ENCODE measurements at places on chromosomes 4 and X.

- DNase-seq: no peak
Observed at GRCh38 chrX:47226071-47226470, 6.7 kb upstream of the USP11 start.

DNA sequence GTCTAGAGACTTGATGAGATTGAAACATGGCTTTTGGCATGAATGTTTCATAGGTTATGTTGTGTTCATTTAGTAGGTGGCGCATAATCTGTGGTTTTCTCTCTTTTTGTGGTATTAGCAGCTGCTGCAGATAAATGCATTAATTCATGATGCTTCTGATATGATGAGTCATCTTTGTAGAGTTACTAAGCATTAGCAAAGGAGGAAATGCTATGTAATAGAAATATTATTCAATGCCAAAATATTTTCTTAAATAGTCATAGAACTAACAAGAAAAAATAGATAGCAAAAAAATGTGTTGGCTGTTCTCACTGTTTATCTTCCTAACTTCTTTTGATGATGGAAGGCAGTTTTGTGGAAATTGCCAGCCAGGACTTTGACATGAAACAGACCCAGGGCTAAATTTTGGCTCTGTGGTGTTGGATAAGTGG, 3.6 kb downstream of the ZXDB start:
- DNase-seq: no peak

- no peak for DNase-seq
Observed at GRCh38 chr4:84126061-84126787, 372.9 kb downstream of the NKX6-1 start.

DNA sequence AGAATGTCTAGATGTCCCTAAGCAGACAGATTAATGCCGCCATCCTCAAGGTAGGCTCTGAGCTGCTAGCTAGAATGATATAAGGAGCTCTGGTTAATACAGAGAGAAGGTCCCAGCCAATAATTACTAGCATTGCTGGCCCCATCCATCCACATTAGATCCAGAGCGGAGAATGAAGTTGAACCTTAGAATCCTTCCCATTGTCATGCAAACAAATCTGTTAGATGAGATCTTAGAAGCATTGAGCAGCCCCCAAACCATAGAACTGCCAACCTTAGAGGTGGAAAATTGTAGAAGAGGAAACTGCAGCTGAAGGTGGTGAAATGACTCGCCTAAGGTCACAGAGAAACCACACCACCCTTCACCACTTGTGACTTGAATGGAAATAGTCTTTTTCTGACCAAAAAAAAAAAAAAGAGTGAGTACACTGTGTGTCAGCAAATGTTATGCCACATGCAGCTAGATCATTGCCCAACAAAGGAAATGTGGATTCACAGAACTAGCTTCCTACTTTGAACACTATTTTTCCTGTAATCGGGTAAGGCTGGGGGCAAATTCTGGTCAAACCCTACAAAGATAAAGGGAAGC, 162.1 kb downstream of the SMIM20 start:
- DNase-seq: no peak

GRCh38 chrX:65601126-65601525, 66.3 kb upstream of the MSN start:
- DNase-seq: no peak

DNA sequence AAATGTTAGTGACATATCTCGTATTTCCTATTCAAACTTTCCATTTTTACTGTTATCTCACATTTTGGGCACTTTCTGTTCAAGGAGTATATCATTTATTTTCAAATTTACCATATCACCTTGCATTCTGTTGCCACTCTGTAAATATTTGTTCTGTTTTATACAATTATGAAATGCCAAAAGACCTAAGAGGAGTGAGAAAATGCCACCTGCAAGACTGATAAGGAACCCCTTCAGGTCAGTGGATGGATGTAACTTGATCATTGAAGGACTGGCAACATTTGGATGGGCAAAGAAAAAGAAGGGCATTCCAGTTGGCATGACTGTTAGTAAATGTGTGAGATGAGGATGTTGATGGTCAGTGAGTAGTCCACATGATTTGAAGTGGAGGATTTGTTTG, 79.1 kb downstream of the OTC start:
- DNase-seq: no peak

GRCh38 chr4:137468836-137469235, 63.5 kb downstream of the PCDH18 start:
- no peak for DNase-seq

DNA sequence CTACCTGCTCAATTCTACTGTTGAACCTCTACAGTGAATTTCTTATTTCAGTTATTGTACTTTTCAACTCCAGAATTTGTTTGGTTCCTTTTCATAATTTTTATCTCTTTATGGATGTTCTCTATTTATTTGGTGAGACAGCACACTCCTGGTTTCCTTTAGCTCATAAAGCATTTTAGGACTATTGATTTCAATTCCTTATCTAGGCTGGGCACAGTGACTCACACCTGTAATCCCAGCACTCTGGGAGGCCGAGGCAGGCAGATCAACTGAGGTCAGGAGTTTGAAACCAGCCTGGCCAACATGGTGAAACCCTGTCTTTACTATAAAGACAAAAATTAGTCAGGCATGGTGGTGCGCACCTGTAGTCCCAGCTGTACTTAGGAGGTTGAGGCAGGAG, 57.7 kb downstream of the THOC2 start:
- DNase-seq: no peak

DNA sequence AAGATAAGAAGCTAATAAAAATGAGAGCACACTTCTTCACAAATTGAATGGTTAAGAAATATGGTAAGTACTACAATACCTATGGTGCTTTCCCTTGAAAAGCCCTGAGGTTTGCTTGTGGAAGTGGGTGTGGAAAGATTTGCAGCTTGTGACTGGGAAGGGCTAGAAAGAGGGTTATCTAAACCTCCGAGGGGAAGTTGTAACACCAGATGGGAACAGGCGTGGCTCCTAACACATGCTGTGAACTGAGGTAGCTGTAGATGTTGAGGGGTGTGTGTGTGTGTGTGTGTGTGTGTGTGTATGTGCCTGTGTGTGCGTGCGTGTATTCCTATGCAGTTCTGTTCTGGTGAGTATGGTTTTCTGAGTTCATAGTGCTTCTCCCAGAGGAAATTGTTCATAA, 21.5 kb downstream of the FRMPD4 start:
- DNase-seq: no peak

- no peak for DNase-seq
Observed at GRCh38 chrX:47690175-47690574, 31.2 kb upstream of the UXT start.

- no peak for DNase-seq
Observed at GRCh38 chr4:62806816-62807215, 1602.4 kb downstream of the TECRL start.

GRCh38 chrX:144918936-144919335, 328.4 kb upstream of the SPANXN1 start:
- DNase-seq: no peak

- no peak for DNase-seq
Observed at GRCh38 chr4:113783701-113784100, 22.2 kb upstream of the CAMK2D start.

- DNase-seq: no peak
Observed at GRCh38 chrX:7580127-7580526, 262.8 kb upstream of the VCX start.

DNA sequence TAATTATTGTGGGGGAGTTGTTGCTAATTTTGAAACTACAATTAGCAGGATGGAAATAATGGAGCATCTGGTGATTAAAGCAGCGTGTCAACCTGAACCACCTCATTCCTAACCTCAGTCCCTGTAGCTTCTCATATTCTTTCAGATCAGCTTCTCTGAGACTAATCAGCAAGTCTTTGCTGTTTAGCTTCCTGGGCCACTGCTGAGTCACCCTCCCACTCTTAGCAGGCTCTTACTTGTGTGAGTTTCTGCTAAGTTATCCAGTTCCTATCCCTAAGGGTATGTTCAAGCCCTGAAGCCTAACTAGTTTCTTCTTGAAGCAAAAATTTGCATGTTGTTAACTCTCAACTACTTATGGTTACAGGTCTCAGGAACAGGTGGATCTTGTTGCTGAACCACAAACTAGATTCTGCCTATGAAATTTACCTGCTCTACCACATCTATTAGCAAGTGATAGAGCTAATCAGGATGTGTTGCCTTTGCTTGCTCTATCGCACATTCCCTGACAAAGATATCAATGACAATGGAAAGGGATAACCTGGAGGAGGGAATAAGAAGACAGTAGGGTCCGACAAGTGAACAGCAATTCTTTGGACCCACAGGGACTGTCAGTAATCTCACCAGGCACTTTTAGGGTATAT, 134.2 kb downstream of the EIF4E start:
- no peak for DNase-seq

DNA sequence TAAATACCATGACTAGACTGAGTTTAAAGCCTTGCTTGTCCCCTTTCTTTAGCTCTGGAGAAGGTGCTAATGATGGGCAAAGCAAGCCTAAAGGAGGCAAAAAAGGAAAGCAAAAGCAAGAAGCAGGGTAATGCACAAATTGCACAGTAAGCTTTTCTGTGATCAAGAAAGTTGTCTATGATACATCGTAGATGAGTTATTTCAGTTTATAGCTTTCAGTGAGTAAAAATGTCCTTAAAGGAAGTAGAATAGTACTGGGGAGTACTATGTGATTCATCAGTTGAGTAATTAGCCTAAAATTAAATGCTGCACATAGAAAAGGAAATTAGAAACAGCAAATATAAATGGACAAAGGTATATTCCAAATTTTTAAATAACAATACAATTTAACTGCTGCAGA, 50.2 kb upstream of the PDE5A start:
- DNase-seq: no peak

DNA sequence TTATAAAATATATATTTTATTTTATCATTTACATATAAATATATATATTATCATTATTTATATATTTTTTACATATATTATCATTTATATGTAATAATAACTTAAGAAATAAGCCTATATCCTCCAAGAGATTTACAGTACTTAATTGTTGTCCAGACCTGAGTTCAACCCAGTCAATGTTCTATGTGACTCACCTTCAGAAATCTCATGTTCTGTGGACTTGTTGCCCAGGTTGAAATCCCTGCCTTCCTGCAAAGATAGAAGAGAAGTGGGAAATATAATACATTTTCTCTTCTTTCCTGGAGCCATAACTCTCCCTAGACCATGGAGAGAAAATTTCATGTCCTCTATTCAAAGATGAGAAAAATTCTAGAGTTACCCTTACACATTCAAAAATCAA, 247.3 kb downstream of the PARM1 start:
- no peak for DNase-seq

GRCh38 chrX:136829413-136829812, 48.7 kb upstream of the ARHGEF6 start:
- no peak for DNase-seq

GRCh38 chr4:121734571-121734970, 30.4 kb downstream of the SMIM43 start:
- no peak for DNase-seq

DNA sequence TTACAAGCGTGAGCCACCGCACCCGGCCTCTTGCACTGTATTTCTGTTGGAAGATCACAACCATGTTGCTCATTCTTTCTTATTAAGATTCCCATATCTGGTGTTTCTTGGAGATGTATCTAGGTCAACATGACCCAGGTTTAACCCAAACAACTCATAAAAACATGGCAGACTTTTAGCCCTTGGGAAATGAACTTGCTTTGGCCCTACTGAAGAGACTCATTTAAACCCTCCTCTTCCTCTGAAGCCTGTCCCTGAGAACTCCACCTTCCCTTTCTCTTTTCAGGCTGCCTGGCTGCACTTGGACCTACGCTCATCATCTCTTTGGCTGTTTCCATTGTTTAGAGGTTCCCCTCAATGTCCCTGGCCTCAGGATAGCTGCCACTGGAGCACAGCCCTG, 22.8 kb upstream of the OPN1LW start:
- DNase-seq: no peak

DNA sequence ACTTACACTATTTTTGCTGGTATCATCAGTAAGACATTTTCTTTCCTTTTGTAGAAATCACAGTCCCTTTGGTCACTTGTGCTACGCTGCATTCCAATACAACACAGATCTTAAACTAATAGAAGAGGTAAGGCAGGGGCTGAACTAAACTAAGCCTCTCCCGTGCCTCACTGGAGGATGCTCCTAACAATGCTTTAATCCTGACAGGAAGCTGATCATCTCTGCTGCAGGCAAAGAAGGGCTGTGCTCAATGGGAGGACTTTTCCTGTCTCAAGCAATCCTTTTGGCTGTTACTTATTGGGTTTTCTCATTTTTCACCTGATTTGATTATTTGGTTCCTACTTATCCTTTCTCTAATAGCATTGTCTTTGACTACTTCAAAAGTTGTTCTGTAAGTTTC, 583.1 kb downstream of the INPP4B start:
- DNase-seq: no peak

- no peak for DNase-seq
Observed at GRCh38 chrX:14027036-14027435, 2.7 kb downstream of the GEMIN8 start.

DNA sequence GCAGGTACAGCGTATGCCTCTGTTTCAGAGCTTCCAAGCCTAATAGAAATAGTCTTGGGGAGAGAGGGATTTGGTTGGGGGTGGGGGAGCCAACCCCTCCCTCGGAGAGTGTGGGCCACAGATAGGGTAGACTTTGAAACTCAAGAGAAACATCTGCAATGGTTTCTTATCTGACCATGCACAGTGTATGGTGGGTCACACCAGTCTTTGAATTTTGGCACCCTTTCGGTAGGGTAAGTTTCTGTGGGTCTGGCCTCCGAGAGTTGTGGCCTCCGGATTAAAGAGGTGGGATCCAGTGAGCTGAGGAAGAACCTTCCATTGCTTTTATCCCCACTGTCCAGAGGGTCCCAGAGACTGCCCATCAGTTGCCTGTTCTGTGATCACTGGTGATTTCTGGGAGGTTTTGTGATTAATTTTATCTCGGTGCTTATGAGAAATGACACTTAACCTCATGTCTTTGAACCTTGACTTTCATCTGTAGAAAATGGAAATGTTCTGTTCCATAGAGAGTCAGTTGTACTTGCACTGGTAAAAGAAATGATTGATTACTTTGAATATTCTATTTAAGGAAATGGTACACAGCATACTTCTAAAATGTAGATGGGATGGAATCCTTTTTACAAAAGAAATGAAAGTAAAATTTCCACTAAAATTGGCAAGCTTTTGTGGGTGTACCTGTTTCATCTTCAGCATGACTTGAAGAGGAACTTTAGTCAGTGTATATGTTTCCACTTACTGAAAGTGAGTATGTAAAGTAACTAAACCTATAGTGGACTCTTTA, 62.7 kb downstream of the TMEM131L start:
- DNase-seq: no peak

GRCh38 chrX:41145920-41146608, 60.8 kb downstream of the USP9X start:
- DNase-seq: no peak

GRCh38 chrX:111687305-111687704, 6.3 kb downstream of the ALG13 start:
- DNase-seq: no peak

GRCh38 chrX:43025806-43026315, 247.9 kb upstream of the PPP1R2C start:
- DNase-seq: no peak

- DNase-seq: no peak
Observed at GRCh38 chrX:5399403-5399802, 829.3 kb downstream of the NLGN4X start.
